ENCODE measurements at places on chromosomes 3 and 15.

- no peak overlapping the region for H3K27ac ChIP-seq
- DNase-seq, result no peak
- H3K4me3 ChIP-seq, result no peak overlapping the region
- H3K4me1 ChIP-seq, result peaks cover 32% of the 10 kb centered on the region
- peaks cover 98% of the 10 kb centered on the region for H3K36me3 ChIP-seq
- H3K27me3 ChIP-seq, result no peaks in the 10 kb centered on the region
Measured at GRCh38 chr3:64011685-64012084, 11.6 kb downstream of the PSMD6 start.

- peaks cover 44% of the 10 kb centered on the region for H3K27me3 ChIP-seq
- no peak overlapping the region for H3K4me3 ChIP-seq
- no peak for DNase-seq
- no peaks in the 10 kb centered on the region for H3K36me3 ChIP-seq
Measured at GRCh38 chr3:132134611-132135010, 99.8 kb upstream of the CPNE4 start.

DNA sequence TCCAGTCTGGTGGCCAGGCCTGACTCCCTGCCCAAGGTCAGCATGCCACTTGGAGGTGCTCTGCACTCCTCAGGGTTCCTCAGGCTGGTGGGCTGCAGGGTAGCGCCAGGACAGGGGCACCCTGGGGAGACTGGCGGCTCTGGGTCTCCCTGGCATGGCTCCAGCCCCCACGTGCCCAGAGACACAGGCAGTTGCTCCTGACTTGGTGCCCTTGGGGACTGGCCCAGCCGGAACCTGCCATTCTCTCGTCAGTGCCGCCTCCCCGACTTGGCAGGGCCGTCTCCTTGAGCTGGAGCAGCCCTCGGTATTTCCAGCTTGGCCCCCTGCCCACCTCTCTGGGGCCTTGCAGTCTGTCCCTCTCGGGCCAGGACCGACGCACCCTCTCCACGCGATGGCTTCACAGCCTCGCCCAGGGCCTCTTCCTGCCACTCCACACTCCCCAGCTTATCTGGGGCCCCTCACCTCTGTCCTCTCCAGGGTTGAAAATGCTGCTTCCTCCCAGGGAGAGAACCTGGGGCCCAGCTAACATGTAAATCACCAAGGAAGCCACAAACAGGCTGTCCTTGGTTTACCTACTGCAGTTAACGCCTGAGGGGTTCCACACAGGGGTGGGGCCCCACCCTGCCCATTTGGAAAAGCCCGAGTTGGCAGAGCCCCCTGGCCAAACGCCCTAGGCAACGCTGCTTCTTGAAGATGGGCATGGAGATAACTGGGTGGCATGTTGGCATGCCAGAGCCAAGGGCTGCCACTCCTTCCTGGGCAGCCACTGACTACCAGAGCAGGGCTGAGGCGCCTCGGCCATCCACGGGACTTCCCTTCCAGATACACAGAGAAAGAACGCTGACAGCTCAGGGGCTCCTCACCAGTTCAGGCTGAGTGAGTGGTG is 61.4 kb downstream of the SMAD6 start:
- peaks cover 91% of the 10 kb centered on the region for H3K4me1 ChIP-seq
- no peaks in the 10 kb centered on the region for H3K27me3 ChIP-seq
- H3K27ac ChIP-seq, result peak overlapping the region; percentile 93
- H3K36me3 ChIP-seq, result no peaks in the 10 kb centered on the region
- DNase-seq, result peak; percentile 92
- H3K4me3 ChIP-seq, result peak overlapping the region; percentile 15

DNA sequence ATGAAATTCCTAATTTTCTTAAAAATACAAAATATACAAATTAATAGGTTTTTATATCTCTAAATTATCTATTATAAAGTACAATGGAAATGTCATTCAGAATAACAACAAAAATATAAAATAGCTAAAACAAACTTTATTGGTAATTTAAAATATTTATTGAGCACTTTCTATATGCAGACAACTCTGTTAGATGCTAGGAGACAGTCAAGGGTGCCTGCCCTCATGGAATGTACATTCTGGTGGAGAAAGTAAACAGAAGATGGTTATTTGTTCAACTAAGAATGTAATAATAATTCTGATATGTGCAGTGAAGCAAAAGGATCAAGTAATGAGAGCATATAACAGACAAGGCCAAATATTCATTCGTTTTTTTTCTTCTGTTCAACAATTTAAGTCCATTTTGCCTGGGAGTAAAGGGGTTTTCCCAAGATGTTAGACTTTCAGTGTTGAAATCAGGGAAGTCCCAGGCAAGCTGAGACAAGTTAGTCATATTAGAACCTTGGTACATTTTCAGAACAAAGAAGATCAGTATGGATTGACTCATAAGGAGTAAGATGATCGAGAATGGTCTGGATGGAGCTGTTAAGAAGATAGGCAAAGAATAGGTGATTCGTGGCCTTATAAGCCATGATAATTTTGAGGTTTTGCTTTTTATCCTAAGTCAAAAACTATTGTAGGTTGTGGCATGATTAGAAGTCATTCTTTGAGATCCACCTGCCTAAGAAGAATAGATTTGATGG is 150.2 kb upstream of the MLF1 start:
- no peak overlapping the region for H3K27ac ChIP-seq
- no peaks in the 10 kb centered on the region for H3K4me1 ChIP-seq
- H3K4me3 ChIP-seq, result no peak overlapping the region
- no peaks in the 10 kb centered on the region for H3K36me3 ChIP-seq

DNA sequence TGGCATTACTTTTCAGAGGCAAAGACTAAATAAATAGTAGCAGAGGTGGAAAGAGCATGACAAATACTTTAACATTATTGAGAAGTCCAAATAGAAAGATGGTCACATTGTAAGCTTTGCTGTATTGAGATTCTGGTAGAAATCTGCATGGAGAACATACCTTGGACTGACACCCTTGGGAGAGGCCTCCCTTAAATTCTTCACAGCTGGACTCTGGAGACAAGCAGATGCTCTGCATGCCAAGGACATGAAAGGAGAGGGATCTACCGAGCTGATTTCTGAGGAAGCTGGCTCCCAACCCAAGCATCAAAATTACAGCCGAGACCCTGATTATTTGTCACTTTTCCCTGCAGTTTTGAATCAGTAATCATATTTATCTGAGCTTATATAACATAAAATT is 212.5 kb upstream of the COL8A1 start:
- DNase-seq, result no peak
- no peak overlapping the region for H3K4me3 ChIP-seq
- H3K27ac ChIP-seq, result no peak overlapping the region
- H3K27me3 ChIP-seq, result no peaks in the 10 kb centered on the region

Data from left ventricle myocardium inferior (tissue), 1 donor.